ENCODE measurements at places on chromosomes 6 and 20.

DNA sequence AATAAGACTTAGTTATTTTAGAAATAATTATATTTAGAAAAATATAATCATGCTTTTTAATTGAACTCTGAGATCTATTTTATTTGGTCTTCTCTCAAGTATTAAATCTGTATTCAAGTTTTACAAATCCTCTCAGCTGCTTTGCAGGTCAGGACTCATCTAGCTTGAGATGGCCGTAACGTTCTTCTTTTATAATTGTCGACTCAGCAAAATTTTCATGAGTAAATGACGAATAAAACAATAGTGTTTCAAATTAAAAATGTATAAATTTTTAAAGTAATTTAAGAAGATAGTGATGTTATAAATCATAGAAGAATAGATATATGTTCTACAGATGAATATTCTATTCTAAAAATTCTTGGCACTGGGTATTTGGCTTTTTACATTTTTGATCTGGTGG lies 957.1 kb upstream of the EYS start:
- no peak for DNase-seq

- no peak for DNase-seq
Measured at GRCh38 chr6:154664287-154664686, 68.9 kb upstream of the SCAF8 start.

DNA sequence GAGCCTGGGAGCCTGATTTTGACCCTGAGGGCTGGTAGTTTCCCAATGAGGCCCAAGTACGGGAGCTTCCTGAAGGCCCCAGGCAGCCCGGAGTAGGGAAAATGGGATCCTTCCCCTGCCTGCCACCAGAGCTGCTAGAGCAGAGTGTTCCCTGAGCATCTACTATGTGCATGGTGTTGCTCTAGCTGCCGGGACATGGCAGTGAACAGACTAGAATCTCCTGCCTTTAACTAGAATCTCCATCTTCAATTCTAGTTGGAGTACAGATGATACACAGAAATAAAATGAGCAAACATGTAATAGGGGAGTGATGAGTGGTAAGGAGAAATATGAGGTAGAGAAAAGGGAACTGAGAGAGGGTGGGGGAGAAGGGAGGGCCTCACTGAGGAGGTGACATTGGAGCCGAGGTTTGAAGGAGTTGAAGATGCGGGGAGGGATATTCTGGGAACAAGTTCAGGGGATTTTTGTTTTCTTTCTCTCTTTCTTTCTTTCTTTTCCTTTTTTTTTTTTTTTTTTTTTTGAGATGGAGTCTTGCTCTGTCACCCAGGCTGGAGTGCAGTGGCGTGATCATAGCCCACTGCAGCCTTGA lies 18.5 kb downstream of the VSTM2L start:
- no peak for DNase-seq

DNA sequence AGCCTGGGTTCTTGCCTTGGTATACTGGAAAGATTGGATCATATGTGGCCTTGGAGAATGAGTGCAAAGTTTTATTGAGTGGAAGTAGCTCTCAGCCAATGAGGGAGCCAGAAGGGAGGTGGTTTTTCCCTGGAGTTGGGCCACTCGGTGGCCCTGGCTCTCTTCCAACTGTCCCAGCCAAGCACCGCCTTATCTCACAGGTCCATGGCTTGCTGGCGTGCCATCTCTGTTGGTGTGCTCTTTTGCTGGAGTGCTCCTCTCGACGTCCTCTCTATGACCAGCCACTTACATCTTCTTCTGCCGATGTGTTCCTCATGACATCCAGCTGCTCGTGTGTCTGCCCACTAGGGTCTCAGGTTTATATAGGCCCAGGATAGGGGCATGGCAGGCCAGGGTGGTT lies 505.9 kb upstream of the SYNCRIP start:
- no peak for DNase-seq

DNA sequence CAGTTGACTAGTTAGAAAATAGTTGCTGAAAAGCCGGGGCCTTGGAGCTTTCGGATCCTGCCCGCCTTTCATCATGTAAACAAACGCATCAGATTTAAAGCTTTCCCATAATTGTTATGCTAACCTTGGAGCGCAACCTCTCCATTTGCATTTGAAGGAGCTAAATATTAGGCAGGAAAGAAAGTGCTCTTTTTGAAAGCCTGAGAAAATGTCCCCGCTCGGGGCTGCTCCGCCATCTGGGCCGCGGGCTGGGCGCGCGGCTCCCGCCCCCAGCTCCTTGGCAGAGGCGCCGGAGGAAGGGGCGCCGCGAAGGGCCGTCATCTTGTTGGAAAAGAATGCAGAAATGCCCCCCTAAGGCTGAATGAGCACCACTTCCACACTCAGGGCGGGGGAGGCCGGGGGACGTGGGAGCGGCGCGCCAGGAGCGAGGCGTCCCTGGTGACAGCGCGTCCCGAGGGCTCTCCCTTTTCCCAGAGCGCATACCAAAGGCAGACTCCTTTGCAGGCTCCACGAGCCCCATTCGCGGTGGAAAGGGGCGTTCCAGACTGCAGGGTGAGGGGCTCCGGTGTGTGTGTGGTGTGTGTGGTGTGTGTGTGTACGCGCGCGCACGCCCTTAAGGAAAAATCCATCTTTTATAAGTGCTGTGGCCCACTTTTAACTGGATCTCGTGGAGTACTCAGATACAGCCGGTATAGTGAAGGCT lies 145.6 kb upstream of the ID4 start:
- peak; percentile 40 for DNase-seq

DNA sequence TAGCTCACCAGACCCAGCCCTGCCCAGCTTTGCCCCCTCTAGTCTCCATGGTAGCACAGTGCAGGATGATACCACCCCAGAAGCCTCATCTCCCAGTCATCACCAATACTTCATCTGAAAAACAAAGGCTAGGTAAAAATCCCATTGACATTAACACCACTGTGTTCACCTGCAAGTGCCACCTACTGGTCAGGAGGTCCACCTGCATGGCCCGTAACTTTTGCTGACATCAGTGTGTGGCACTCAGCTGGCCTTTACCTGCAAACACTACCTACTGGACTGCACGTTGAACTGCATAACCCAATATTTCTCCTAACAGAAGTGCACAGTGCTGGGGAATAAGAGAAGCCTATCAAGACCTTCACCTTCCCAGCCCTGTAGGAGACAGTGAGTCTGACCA lies 234.7 kb upstream of the ADGRB3 start:
- DNase-seq, result no peak

- DNase-seq, result no peak
Measured at GRCh38 chr6:143397227-143398222, 53.0 kb downstream of the ADAT2 start.

GRCh38 chr6:26211963-26212362 lies 124.7 kb downstream of the HFE start:
- no peak for DNase-seq

- peak; percentile 64 for DNase-seq
Measured at GRCh38 chr6:87066449-87067333, 28.2 kb downstream of the CGA start.

GRCh38 chr6:168293636-168294530 lies 25.7 kb downstream of the DACT2 start:
- DNase-seq, result no peak

- no peak for DNase-seq
Measured at GRCh38 chr20:44324343-44324742, 12.5 kb upstream of the R3HDML start.

DNA sequence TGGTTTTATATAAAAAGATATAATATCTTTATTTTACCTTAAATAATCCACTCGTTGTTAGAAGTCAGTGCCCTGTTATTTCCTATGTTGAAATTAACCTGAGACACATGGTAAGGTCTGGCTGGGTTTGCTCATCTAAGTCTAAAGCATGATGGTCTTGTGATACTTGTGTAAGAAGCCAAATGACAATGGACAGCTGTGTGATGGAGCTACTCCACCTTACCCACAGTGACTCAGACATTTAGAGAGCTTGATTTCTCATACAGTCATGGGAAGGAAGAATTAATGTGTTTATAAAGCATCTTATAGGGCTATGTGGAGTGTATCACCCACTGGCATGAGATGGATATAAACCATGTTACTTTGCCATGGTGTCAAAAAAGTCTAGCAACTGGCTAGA lies 11.7 kb downstream of the CTCFL start:
- DNase-seq, result no peak

- DNase-seq, result peak; percentile 58
Measured at GRCh38 chr6:52596371-52597028, 19.6 kb upstream of the TRAM2 start.

DNA sequence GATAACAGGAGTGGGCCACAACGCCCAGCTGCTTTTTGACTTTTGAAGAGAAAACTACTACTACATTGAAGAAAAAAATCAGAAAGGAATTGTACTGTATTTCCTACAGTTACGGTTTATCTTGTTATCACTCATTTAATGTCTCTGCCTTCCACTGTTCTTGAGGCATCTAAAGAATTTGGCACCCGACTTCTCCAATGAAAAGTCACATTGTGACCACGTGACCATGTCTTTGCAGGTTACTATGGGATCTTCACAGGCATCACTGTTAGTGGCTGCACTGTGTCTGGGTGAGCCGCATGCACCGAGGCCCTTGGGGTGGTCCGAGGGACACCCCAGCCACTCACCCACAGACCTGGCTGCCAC lies 26.8 kb downstream of the RRBP1 start:
- no peak for DNase-seq

DNA sequence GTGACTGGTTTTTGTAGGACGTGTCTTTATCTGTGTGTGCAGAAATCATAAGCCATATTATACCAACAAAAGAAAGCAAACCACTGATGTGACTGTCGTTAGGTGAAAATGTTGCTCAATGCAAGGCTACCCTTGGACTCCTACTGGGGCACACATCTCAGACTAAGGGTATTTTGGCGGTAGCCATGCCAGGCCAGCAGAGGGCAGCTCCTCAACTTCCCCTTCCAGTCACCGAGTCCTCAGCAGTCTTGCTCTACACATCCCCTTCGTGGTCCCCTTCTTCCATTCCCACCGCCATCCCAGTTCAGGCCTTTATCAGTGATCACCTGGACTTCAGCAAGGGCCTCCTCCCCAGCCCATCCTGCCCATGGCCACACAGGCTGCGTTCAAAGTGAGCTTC lies 113.7 kb upstream of the GGTLC1 start:
- no peak for DNase-seq

- DNase-seq, result no peak
Measured at GRCh38 chr6:168819546-168819945, 378.6 kb downstream of the SMOC2 start.

DNA sequence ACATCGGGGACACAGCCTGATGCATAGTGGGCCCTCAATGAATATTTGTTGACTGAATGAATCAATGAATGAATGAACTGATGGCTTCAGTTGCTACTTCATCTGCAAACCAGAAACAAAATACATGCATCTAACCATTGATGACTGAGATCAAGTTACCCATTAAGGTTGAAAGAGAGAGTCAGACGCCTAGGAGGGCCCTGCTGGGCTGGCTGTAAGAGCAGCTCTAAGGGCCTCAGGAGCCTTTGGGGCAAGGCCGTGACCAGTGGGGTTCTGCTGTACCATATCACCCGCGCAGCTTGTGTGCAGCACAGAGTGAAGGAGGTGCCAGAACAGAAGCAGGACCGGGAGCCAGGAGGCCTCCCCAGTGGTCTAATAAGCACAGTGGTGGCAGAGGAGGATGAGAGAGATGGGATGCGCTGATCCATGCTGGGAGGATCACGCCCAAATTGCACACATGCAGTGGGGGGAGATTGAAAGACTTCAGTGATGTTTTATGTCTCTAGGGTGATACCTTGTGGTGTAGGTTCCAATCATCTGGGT lies 96.1 kb upstream of the KCNG1 start:
- no peak for DNase-seq

DNA sequence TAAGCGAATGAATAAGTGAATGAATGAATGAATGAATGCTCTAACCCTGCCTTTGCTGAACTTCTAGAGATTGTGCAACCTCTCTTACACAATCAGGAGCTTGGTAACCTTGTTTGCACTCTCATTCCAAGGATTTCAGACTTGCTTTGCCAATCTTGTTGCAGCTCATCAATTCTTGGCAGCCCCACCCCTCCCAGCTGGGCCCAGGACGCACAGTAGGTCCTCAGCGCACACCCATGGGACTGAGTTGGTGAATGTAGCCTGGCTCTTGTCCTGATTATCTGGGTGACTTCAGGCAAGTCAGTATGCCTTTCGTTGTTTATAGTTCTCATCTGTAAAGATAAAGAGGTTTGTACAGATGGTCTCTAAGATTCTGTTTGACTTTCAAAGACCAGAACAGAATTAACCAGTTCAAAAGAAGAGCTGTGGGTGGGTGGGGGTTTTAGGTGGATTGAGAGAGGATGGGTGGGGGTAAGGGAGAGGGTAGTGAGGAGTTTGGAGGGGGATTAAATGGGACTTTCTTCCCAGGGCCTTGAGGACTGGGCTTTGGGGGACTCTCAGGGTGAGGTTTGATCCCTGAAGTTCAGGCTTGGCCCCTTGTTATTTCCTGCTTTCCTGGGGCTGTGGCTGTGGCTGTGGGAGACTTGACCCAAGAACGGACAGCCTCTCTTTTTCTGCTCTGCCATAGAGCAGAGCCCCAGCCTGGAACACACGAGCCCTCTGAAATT lies 33.2 kb downstream of the VEGFA start:
- no peak for DNase-seq

GRCh38 chr6:7267071-7267465 lies 45.9 kb downstream of the SSR1 start:
- DNase-seq, result no peak

GRCh38 chr6:105458084-105458483 lies 55.2 kb upstream of the PREP start:
- DNase-seq, result no peak

DNA sequence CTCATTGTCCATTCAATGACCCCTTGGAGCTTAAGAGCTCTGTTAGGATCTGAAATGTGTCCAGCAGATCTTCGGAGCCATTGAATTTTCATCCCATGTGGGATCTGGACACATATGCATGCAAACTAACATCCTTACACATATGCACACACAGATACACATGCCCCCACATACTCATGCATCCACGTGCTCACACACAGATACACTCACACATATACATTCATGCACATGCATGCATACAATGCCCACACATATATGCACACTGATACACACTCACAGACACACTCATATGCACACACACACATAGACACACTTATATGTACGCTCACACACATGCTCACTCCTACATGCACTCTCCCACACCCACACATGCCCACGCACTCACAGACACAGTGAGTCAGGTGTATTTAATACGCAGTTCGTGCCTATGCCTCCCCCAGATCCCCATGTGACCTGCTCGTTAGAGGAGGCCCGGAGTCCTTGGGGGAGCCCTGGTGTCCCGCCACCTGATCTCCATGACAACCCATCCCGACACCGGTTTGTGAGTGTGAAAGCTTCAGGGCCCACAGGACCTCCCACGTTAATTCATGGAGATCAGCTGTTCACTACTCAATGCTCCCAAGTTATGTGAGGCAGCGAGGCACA lies 121.9 kb upstream of the SULF2 start:
- DNase-seq, result no peak

- DNase-seq, result no peak
Measured at GRCh38 chr20:51985013-51985415, 182.7 kb upstream of the SALL4 start.

DNA sequence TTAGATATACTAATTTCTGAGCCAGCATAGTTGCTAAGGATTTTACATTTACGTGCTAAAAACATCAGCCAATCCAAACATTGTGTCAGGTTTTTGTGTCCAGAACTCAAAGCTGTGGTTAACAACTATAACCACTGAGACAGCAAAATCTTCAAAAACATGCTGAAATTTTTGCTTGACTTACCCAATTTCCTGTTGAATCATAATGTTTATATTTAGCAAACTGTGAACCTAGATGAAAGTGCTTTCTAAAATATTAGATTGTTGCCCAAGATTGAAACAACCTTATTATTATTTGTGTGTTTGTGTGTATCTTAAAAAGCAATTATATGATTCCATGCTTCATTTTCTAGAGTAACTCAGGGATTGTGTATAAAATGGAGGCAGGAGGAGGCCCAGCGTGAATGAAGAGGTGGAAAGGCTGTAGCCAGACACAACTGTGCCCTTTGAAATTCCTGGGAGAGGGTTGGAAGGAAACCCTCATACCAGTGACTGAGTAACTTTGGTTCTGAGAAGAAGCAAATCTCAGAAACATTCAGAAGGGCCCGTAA lies 48.0 kb downstream of the ARMC2 start:
- no peak for DNase-seq
